G401 (cell line): ENCODE measurements at places on chromosomes 2 and 18. TPM values are rescaled to one million over a fixed set of nuclear protein-coding genes. Genes with fewer than 3 reads are reported as not detected.
A peak's percentile ranks its signal among the peaks of the same experiment; 100 is the strongest.

The TUBA4B gene
- not detected in 2 replicates for total RNA-seq

The ELAC1 gene
- total RNA-seq: 18.5 and 24.6 TPM in 2 replicates

The ANKRD30B gene
- total RNA-seq: not detected in 2 replicates

The MAP3K19 gene
- not detected in 2 replicates for total RNA-seq

The TRIM43 gene
- total RNA-seq: 0.12 and 6.3 TPM in 2 replicates

The TEX44 gene
- not detected in 2 replicates for total RNA-seq

The SPP2 gene
- not detected in 2 replicates for total RNA-seq

The RBM43 gene
- 3.5 and 5.2 TPM in 2 replicates for total RNA-seq

The HSBP1L1 gene
- total RNA-seq: 31.6 and 32.7 TPM in 2 replicates

The PROKR1 gene
- not detected in 2 replicates for total RNA-seq

- no peak for DNase-seq
Measured at GRCh38 chr2:869357-869871, 81.2 kb upstream of the SNTG2 start.

DNA sequence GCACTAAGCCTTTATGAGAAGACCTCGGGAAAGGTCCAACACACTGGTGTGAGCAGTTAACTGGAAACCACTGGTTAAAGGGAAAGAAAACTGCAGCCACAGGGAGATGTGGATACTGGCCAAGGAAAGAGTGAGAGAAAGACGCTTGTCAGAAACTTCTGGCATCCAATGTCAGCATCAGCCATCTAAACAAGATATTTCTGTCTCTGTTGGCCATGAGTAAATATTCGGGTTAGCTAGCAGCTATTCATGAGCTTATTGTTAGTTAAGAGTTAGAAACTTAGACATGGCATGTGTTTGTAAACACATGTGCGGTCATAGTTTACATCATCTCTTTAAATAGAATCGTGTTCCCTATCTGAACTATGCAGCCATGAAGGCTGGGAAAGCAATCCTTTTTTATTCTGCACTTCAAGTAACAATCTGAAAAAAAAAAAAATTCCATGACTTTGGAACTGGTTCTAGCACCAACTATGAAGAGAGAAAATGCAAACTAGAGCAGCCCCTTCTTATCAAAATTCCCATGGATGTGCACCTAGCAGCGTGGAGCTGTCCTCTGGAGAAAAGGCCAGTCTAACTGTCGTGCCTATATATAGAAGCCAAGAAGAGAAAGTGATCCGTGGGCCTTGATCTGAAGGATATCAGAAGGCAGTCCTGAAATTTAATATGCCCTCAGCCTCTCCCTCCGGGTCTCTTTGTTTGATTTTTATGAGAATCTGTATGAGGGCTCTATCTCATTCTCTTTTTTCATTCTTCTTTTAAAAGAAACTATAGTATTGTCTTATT is 84.0 kb upstream of the RFX8 start:
- DNase-seq: no peak

DNA sequence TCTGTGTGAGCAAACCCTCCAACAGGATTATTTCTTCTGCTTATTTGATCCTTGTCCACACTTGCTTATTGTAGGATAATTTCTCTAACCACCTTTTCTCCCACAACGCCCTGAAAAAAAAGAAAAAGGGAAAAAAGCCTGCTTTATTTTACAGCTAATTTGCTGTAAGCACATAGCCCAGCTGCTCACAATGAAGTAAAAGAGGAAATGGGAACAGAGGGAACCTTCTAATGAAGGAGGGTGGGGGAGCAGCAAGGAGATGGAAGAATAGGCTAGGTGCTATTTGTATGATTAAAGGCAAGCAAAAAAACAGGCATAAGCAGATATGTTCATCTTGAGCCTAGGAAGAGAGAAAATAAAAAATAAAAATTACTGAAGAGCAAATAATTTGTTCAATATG is 331.6 kb downstream of the TXNL1 start:
- DNase-seq: no peak

GRCh38 chr2:6423157-6423556 is 442.6 kb downstream of the CMPK2 start:
- no peak for DNase-seq

GRCh38 chr2:42977270-42978174 is 185.1 kb upstream of the HAAO start:
- no peak for DNase-seq

- peak; percentile 36 for DNase-seq
Measured at GRCh38 chr18:36572135-36572856, 256.5 kb downstream of the TPGS2 start.

- no peak for DNase-seq
Measured at GRCh38 chr2:129821445-129821844, 158.0 kb upstream of the RAB6C start.

- no peak for DNase-seq
Measured at GRCh38 chr2:175931805-175932204, 70.3 kb downstream of the LNPK start.

GRCh38 chr2:25311865-25312575 is 29.7 kb downstream of the DNMT3A start:
- DNase-seq: no peak

GRCh38 chr18:11050966-11051365 is 98.4 kb downstream of the PIEZO2 start:
- no peak for DNase-seq

DNA sequence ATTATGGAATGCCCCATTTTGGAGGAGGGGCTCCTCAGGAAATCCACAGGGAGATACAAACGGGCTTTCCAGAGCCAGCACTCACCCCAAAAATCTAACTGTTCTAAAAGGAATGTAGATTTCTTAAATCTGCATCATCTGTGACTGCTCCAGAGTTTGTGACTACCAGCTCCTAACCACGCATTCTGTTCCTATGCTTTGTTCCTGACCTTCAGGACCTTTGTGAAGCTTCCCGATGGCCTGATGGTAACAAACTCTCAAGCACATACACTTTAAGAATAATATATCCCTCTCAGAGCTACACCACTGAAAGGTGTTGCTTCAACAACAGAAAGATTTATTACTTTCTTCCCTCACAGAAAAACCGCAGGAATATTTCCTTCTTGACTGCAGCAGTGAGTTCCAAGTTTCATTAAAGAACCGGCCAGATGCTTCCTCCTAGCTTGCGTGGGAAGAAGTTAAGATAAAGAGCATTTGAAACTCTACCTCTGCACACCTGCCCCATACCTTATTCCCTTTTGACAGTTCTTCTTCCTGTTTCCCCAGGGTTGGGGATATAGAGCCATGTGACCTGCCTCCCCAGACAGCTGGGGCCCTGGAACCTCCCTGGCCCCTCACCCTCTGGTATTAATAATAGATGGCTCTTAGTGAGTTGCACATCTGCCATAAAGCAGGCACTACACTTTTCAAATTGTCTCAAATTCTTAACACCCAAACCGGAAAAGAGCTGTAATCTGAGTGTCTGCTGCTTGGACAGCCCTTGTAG is 40.2 kb upstream of the EML4 start:
- no peak for DNase-seq

- DNase-seq: no peak
Measured at GRCh38 chr2:172213116-172213860, 110.6 kb upstream of the DLX2 start.

- DNase-seq: no peak
Measured at GRCh38 chr2:489084-489483, 188.1 kb downstream of the TMEM18 start.
